ENCODE measurements at places on chromosomes 16 and 17.

DNA sequence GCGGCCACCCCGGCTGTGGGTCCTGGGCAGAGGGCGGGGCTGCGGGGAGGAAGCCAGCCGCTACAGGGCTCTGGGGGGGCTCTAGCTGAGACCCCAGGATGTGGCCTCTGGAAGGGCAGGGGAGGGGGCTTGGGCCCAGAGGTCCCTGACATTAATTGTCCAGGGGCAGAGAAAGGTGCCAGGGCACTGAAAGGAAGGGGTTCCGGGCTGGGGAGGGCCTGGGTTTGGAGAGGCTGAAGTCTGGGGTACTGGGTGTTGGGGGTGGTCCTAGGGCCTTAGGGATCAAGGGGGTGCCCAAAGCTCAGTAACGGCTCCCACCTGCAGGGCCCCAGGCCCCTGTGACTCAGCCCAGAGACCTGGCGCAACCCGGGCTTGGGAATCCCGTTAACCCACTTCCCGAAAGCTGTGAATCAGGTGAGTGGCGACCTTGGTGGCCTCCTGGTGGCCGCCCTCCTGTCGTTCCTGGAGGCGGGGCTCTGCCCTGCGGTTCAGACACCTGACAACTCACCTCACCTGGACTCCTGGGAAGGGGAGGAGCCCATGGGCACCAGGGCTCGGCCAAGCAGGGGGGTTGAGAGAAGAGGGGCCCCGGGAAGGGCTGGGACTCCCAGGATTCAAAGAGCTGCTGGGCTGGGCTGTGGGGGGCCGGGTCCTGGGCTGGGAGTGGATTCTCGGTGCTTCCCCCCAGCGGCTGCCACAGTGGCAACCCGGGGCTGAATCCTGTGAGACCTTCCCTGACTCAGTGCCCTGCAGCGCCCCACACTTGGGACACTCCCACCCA lies 465 bp upstream of the PRSS22 start:
- no peak for DNase-seq

DNA sequence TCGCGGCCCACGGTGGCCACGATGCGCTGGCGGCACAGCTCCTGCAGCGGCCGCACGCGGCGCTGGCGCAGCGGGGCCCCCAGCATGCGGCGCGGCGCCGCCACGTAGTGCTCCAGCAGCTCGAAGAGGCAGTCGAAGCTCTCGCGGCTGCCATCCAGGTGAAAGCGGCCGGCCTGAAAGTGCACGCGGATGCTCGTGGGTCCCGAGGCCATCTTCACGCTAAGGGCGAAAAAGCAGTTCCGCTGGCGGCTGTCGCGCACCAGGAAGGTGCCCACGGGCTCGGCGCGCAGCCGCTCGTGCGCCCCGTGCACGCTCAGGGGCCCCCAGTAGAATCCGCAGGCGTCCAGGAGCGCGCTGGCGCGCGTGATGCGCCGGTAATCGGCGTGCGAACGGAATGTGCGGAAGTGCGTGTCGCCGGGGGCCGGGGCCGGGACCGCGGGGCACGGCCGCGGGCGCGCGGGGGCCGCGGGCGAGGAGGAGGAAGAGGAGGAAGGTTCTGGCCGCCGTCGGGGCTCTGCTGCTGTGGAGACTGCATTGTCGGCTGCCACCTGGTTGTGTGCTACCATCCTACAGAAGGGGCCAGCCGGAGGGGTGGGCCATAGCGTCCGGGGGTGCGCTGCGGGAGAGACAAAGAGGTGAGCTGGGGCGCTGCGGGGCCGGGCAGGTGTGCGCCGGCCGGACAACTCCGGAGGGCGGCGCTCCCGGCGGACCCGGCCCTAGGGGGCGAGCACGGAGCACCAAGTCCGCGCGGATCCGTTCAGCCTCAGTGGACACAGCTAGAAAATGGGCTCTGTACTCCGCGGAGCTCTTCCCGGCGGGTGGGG lies 879 bp downstream of the SOCS1 start:
- DNase-seq, result no peak

GRCh38 chr16:81105946-81106345 lies 9.8 kb upstream of the GCSH start:
- DNase-seq, result no peak

GRCh38 chr16:80079072-80079471 lies 461.7 kb upstream of the DYNLRB2 start:
- DNase-seq, result no peak

DNA sequence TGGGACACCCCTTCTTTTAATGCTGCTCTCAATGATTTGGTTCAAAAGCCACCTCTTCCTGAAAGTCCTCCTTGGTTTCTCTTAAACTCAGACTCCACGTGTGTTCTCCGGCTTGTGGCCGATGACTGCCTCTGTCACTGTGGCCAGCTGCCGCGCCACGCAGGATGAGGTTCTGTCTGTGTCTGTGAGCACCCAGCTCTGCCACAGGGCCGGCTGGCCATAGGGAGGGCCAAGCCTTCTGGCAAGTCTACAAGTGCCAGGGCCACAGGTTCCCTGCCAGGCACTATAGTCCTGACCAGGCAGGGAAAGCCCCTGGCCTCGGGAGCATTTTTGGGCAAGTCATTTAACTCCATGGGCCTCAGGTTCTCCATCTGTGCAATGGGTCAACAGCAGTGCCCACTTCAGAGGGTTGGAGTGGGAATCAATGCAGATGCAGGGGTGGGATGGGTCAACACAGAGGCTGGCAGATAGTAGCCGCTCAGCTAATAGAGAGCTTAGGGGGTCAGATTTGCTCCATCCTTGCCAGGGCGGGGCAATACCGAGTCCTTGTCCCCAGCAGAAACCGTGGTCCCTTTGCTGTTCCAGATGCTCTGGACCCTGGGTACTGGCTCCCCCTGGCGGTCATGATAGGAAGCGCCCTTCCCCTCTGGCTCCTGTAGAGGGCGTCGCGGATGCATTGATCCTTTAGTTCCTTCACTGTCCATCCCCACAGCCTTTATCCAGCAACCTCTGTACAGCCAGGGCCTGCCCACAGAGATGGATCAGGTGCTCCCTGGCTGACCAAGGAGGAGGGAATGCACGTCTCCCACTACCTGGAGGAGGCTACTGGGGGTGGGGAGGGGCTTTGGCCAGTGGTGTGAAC lies 19.3 kb upstream of the ADGRG3 start:
- DNase-seq, result no peak

GRCh38 chr16:88013091-88013609 lies 61.9 kb downstream of the BANP start:
- DNase-seq, result no peak

DNA sequence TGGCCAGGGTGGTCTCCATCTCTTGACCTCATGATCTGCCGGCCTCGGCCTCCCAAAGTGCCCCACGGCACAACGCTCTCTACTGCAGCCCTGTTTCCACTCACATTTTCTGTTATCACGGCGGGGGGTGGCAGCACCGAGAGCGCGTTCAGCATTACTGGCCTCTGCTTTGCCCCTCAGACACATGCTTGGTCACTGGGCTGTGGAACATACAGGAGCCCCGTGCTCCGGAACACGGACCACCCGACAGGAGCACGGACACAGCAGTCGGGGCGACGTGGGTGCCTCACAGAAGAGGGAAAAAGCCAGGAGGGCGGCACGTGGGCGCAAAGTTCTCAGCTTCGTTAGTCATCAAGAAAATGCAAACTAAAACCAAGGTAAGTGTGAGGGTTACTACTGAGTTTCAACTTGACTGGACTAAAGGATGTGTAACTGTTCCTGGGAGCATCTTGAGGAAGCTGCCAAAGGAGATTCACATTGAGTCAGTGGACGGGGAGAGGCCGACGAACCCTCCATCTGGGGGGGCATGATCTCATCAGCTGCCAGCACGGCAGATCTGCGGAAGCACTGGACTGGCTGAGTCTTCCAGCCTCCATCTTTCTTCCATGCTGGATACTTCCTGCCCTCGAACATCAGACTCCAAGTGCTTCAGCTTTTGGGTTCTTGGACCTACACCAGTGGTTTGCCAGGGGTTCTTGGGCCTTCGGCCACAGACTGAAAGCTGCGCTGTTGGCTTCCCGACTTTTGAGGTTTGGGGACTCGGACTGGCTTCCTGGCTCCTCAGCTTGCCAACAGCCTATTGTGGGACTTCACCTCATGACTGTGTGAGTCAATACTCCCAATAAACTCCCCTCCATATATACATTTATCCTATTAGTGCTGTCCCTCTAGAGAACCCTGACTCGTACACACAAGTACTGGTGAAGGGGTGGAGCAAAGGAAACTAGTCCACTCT lies 106.8 kb downstream of the ZNF778 start:
- DNase-seq, result no peak

GRCh38 chr17:63001689-63002394 lies 35.8 kb downstream of the TANC2 start:
- no peak for DNase-seq

- DNase-seq, result no peak
Measured at GRCh38 chr16:5480431-5481195, 383.0 kb upstream of the EEF2KMT start.

GRCh38 chr17:50355336-50355700 lies 9.4 kb downstream of the XYLT2 start:
- DNase-seq, result no peak

- DNase-seq, result no peak
Measured at GRCh38 chr17:14499976-14500375, 199.1 kb downstream of the HS3ST3B1 start.

DNA sequence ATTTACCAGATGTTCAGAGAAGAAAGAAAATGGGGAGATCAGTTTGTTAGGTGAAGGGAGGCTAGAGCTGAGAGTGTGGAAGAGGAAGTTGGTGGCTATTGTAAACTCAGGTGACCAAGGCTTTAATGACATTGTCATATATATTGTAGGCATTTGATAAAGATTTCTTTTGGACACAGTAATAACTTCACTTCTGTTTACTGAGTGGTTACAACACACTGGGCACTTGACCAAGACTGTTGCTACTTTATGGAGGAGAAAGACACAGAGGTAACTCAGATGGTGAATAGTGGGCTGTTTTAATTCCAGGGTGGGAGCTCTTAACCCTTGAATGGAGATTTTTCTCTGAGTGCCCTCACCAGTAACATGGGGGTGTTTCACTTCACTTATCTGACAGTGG lies 46.0 kb downstream of the TNRC6A start:
- DNase-seq, result no peak

DNA sequence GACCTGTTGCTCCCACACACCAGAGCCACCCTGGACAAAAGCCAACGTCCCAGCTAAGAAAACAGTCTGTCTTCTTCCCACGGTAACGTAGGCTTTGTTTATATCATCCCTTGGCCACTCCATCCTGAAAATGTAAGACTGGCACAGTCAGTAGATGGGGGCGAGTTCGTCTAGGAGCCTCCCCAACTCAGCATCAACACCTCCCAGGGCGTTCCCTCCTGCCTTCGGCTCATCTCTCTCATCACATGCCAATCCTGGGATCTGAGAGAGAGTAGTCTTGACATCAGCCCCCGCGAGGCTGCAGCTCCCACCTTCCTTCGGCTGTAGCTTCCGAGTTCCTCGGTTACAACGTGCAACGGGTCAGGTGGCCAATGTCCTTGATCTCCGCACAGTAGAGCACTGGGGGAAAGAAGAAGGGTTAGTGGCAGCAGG lies 894 bp downstream of the RNF227 start:
- no peak for DNase-seq

- no peak for DNase-seq
Measured at GRCh38 chr17:64102627-64103390, 27.1 kb downstream of the ERN1 start.

DNA sequence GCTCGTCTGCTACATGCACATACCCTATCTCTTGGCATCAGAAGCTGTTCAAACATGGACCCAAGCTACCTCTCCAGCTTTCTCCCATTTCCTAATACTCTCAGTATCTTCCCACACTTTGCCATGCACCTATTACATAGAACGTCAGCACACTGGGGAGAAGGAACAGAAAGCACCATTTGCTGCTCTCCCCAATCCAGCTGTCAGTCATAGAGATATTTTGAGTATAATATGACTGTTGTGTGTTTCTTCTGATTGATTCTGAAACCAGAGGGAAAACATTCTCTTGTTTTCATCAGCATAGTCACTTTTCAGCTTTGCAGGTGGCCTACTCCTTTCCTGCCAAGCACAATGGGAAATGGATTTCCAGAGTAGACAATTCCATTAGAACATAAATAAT lies 107.1 kb downstream of the ADAMTS18 start:
- no peak for DNase-seq

- DNase-seq, result no peak
Measured at GRCh38 chr16:85806539-85806938, 7.0 kb downstream of the COX4I1 start.

DNA sequence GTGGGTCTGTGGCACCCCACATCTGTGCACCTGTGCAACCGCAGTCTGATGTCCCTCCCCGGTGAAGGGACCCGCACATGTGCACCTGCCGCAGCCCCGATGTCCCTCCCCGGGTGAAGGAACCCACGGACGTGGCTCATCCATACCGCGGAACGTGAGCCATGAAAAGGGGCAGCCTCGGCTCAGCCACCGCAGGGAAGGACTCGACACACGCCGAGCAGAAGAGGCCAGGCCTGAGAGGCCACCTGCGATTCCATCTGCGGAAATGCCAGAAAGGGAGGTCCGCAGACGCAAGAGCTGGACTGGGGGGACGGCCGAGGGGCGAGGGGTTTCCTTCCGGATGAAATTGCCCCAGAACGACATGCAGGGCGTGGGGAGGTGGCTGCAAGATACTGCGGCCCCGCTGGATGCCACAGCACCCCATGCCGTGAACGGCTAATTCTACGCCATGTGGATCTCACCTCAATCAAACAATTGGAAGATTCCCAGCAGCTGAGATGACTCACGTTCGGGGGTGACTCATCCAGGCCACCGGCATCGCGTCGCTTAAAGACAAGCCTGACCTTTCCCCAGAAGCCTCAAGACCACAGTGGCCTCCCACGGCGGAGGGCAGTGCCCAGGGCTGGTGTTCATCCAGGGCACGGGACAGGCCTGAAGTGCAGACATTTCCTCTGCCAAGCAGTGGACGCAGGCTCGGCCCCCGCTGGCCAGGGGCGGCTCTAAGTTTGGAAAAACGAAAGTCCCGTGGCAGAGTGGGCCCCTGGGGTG lies 21.0 kb downstream of the SOX8 start:
- DNase-seq, result no peak

DNA sequence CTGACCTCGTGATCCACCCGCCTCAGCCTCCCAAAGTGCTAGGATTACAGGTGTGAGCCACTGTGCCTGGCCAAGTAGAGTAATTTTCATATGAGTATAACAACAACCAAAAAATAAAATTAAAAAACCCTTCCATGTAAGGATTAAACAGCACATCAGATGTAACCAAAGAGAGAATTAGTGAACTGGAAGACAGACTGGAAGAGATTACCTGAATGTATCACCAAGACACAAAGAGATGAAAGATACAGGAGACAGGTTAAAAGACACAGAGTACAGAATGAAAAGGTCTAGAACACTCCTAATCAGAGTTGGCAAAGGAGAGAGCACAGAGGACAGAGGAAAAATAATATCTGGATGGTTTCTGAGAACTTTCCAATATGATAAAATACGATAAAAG lies 1.8 kb upstream of the TNK1 start:
- no peak for DNase-seq

GRCh38 chr17:82091264-82092066 lies 6.6 kb downstream of the FASN start:
- DNase-seq, result no peak
